ENCODE measurements at places on chromosomes 2 and 18. TPM values are rescaled to one million over a fixed set of nuclear protein-coding genes. Genes with fewer than 3 reads are reported as not detected.

The ACMSD gene
- total RNA-seq, result not detected

The DSG1 gene
- 28.3 TPM for total RNA-seq

The RUFY4 gene
- not detected for total RNA-seq

The AFF3 gene
- total RNA-seq, result 9.7 TPM

The AFTPH gene
- 30.3 TPM for total RNA-seq

The AP1S3 gene
- 12.9 TPM for total RNA-seq

The G6PC2 gene
- not detected for total RNA-seq

The COLEC12 gene
- 1.4 TPM for total RNA-seq

The ASNSD1 gene
- 41.0 TPM for total RNA-seq

The OST4 gene
- total RNA-seq, result 242 TPM

The GTF3C2 gene
- total RNA-seq, result 59.7 TPM

The COMMD1 gene
- 38.0 TPM for total RNA-seq

The DPP10 gene
- not detected for total RNA-seq

All from esophagus squamous epithelium (tissue), 5 donors.